ENCODE measurements at places on chromosomes 12 and 14.

- DNase-seq: no peak
Measured at GRCh38 chr14:30193845-30194501, 266.3 kb upstream of the PRKD1 start.

GRCh38 chr12:122097584-122097926 is 19.0 kb downstream of the MLXIP start:
- no peak for DNase-seq

- no peak for DNase-seq
Measured at GRCh38 chr12:6632026-6632983, 3.5 kb downstream of the LPAR5 start.

GRCh38 chr12:45336331-45336730 is 120.4 kb downstream of the ANO6 start:
- DNase-seq: no peak

GRCh38 chr12:4152145-4152795 is 121.3 kb upstream of the CCND2 start:
- no peak for DNase-seq

DNA sequence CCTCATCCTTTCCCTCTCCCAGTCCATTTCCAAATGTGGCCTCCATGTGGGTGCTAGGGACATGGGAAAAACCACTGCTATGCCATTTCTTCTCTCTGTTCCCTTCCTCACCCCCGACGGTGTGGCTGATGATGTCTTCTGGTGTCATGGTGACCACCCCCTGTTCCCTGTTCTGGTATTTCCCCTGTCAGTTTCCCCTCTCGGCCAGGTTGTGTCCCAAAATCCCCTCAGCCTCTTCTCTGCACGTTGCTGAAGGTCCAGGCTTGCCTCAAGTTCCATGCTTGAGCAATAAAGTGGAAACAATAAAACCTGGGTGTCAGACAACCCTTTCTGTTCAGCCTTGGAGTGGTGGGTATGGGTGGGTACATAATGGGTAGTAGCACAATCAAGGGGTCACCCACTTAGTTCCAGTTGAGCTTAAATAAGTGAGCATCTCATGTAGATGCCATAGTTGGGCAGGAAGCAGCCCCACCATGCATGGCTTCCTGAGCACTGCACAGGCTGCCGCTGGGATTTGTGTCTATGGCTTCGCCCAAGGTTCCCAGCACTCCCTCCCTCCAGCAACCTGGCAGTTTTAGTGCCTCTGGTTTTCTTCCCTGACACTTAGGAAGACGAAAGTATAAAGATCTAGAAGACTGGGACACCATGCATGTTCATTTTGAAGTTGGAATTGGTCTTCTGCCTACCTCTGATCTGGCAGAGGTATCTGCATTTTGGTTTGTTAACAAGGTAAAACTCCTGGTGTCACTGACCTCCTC is 8.7 kb upstream of the ITFG2 start:
- no peak for DNase-seq

- no peak for DNase-seq
Measured at GRCh38 chr14:60777856-60778578, 43.5 kb downstream of the MNAT1 start.

DNA sequence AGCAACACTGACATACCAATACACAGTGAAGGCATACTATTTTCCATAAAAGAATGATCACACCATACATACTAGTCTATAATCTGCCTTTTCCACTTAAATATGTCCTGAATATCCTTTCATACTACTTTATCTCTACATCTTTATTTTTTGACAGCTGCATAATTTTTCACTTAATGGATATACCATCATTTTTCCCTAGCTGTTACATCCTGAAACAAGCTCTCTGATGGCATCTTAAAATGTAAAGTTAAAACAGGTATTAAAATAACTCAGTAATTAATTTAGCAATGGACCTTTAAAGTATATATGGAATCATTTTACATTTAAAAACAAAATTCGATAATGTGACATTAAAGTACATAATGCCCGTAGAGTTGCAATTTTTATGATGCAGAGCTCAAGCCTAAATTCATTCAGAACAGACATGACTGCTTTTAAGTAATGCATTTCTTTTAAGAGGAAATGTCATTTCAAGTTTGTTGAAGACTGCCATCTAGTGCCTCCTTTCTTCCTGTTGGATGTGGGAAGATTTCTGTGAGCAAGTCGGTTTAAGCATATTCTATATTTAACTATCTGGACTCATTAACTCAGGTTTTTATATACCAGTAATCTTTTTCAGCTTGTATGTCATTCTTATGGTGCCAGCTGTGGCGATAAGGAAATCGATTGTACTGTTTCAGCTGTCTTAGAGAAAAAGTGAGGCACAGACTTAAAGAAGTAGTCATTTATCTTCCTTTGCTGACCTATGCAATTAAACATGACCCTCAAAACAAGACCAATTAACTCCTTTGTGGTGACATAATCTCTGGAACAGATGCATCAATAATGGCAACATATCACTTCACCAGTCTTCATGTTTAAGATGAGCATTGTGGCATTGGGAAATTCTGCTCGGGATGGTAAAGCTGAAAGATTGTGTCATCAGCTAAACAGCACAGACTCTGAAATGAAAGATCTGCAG is 20.3 kb downstream of the PRICKLE1 start:
- no peak for DNase-seq

DNA sequence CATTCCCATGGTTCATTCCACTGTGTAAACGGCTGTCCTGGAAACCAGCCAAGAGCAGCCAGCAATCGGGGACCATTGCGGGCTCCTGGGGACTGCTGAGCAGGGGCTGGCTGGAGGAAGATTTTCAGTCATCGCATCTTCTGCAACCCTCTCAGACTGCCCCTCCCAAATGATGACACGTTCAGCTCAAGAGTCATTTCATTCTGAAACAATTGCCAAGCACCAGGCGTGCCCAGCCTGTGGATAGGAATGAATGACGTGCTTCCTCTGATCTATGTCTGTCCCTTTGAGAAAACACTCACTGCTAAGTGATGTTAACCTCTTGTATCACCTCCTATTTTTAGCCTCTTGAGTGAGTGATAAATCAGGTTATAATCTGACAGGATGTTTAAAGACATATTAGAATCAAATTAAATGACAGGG is 62.0 kb downstream of the NDUFA12 start:
- DNase-seq: peak; percentile 39

DNA sequence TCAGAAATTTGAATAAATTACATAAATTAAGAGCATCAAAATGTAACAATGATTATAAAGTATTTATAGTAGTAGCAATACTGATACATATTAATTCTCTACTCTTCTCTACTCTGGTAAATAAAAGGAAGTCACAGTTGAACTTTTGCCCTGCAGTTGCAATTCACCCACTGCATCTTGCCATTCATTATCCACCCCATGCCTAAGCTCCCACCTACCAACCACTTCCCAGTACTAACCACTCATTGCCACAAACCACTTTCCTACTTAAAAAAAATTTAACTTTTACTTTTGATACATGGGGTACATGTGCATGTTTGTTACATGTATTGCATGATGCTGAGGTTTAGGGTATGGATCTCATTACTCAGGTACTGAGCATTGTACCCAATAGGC is 174.0 kb downstream of the RASSF9 start:
- no peak for DNase-seq

- no peak for DNase-seq
Measured at GRCh38 chr12:47935184-47935583, 28.2 kb upstream of the TMEM106C start.

DNA sequence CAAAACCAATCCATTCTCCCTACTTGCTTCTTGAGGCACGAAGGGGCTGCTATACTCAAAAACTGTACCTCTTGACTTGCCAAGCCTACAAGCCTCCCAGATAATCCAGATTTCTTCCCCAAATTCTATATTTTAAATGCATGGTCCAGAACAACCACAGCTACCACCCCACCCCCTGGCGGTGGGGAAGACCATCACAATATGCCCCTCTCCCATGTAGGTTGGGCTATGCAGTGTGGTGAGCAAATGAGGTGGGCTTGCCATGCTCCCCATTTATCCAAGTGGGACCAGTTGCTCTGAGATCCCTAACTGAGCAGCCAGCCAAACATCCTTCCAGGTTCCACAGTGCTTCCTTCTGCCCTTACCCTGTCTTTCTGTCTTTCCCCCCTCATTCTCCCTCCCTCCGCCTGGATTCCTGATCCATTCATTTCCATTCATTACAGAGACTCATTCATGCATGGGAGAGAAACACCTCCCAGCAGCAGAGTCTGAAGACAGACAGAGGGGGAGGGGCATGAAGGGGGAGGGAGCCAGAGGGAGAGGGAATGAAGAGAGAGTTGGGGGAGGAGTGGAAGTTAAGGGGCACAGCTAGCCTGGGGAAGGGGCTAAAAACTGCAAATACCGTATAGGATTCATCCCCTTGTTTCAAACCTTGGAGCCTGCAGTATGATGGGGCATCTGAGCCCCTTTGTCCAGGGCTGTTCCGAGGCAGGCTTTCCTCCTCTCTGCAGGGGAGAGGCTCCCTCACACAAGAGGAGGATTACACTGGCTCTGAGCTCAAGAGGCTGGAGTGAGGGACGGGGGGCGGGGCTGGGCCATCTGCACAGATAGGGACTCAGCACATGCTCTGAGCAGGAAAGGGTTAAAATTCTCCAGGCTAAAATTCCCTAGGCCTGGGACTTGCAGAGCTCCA is 4.4 kb downstream of the ZNF219 start:
- DNase-seq: no peak

DNA sequence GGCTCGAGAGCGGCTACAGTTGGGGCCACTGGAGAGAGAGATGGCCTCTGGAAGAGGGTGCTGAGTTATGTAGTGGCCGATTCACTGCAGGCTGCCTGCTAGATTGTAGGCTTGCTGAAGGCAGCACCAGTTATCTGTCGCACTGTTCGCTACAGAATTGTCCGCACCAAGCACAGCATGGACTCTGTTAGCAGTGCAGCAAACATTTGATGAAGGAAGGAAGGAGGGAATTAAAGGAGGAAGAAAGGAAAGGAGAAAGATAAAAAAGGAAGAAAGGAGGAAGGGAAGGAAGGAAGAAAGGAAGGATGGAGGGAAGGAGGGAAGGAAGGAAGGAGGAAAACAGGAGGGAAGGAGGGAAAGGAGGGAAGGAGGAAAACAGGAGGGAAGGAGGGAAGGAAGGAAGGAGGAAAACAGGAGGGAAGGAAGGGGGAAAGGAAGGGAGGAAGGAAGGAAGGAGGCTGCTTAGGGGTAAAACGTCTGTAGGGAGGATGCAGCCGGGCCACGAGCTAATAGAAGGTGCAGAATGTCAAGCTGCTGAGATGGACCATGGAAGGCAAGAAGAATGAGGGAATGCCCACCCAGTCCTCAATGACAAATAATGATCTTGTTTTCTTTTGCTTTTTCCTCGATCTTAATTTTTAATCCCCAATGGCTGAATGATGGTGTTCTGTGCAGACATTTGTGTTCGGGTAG is 27.3 kb upstream of the ADIPOR2 start:
- peak; percentile 28 for DNase-seq

GRCh38 chr12:116534311-116535121 is 24.7 kb upstream of the MAP1LC3B2 start:
- no peak for DNase-seq

- DNase-seq: no peak
Measured at GRCh38 chr14:98593361-98593761, 678.6 kb downstream of the BCL11B start.

- DNase-seq: no peak
Measured at GRCh38 chr12:101783150-101783549, 43.9 kb upstream of the SYCP3 start.

DNA sequence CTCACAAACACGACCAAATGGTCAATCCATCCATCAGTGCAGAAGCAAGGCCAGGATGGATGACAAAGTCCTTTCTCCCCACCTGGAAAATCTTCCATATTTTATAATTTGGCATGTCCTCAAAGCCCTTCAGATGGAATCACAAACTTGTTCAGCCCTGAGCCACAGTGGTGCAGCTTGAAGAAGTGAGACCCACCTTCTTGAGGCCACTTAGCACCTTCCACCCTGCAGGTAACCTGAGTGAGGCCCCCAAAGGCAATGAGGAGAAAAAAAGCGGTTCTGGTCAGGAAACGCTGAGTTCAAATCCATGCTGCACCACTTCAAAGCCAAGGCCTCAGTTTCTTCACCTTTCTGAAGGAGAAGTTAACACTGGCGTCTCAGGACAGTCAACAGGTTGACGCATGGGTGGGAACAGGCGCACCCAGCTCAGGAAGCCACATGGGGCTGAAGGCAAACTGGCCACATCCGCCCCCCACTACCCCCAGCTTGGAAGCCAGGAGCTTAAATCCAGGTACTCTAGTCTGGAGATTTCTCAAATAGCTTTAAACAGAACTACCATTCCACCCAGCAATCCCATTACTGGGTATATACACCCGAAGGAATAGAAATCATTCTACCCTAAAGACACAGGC is 320.4 kb downstream of the BCL11B start:
- DNase-seq: no peak

GRCh38 chr14:60179431-60179869 is 14.3 kb upstream of the DHRS7 start:
- no peak for DNase-seq

DNA sequence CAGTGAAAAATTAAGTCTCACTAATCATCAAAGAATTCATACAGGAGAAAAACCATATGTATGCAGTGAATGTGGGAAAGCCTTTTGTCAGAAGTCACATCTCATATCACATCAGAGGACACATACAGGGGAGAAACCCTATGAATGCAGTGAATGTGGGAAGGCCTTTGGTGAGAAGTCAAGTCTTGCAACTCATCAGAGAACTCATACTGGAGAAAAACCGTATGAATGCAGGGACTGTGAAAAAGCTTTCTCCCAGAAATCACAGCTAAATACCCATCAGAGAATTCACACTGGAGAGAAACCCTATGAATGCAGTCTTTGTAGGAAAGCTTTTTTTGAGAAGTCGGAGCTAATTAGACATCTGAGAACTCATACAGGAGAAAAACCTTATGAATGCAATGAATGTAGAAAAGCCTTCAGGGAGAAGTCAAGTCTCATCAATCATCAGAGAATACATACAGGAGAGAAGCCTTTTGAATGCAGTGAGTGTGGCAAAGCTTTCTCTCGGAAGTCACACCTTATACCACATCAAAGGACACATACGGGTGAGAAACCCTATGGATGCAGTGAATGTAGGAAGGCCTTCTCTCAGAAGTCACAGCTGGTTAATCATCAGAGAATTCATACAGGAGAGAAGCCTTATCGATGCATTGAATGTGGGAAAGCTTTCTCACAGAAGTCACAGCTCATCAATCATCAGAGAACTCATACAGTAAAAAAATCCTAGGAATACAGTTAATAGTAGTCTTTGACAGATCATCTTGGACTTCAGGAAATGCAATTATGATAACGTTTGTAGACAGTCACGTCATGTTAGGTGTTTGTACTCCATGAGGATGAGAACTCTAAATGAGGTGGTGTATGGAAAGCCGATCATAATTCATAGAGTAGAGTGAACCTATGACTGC is 21.1 kb downstream of the ZNF84 start:
- no peak for DNase-seq

- no peak for DNase-seq
Measured at GRCh38 chr14:53955671-53956426, 776 bp downstream of the BMP4 start.

GRCh38 chr12:81530352-81530751 is 228.8 kb downstream of the PPFIA2 start:
- DNase-seq: no peak

GRCh38 chr12:41836416-41836815 is 308.3 kb downstream of the GXYLT1 start:
- DNase-seq: no peak

- DNase-seq: no peak
Measured at GRCh38 chr12:120241561-120242274, 23.8 kb downstream of the PXN start.

GRCh38 chr12:28961948-28962384 is 187.1 kb upstream of the FAR2 start:
- DNase-seq: no peak

- DNase-seq: no peak
Measured at GRCh38 chr12:52007982-52008510, 1.3 kb downstream of the TAMALIN start.

- DNase-seq: no peak
Measured at GRCh38 chr12:55922126-55922525, 5.6 kb downstream of the PYM1 start.

All from activated CD4-positive, CD25-positive, alpha-beta regulatory T cell treated with anti-CD3 and anti-CD28 coated beads, Interleukin-2, amount 50 U/mL, for 72 hours (primary cell).